ENCODE measurements at places on chromosomes 13 and 19.
A peak's percentile ranks its signal among the peaks of the same experiment; 100 is the strongest.

DNA sequence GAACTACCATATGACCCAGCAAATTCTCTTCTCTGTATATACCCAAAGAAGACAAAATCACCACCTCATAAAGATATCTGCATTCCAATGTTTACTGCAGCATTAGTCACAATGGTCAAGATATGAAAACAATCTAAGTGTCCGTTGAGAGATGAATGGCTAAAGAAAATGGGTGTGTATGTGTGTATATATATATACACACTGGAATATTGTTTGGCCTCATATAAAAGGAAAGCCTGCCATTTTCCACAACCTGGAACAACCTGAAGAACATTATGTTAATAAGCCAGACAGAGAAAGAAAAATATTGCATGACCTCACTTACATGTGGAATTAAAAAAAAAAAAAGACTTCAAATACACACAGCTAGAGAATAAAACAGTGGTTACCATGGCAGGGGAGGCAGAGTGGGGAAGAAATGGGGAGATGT is 29.5 kb upstream of the RBM26 start:
- no peak for DNase-seq
- peaks cover 9% of the 10 kb centered on the region for H3K4me1 ChIP-seq
- no peaks in the 10 kb centered on the region for H3K27me3 ChIP-seq
- H3K27ac ChIP-seq: no peak overlapping the region
- no peaks in the 10 kb centered on the region for H3K36me3 ChIP-seq

DNA sequence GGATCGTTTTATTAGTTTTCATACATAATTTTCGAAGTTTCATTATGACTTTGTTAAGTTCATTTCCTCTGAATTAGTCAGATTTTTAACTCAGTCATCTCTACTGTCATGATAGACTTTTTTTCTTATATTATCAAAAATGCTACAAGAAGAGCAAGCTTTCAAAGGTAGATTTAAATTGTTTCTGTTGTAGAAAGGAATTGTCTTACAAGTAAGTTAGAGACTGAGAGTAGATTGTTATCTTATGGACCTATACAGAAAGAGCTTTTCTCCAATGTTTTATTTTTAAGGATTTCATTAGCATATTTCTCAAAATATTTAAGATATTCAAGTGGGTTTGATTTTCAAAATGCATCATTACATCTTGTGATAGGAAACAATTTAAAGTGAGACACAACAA is 2.7 kb downstream of the MAB21L1 start:
- peaks cover 4% of the 10 kb centered on the region for H3K36me3 ChIP-seq
- peaks cover 35% of the 10 kb centered on the region for H3K4me1 ChIP-seq
- H3K27me3 ChIP-seq: peaks cover 78% of the 10 kb centered on the region

GRCh38 chr19:9792206-9793070 is 23.9 kb upstream of the ZNF846 start:
- H3K27me3 ChIP-seq: no peaks in the 10 kb centered on the region
- peak; percentile 96 for DNase-seq
- no peaks in the 10 kb centered on the region for H3K36me3 ChIP-seq
- peaks cover 19% of the 10 kb centered on the region for H3K4me1 ChIP-seq
- peak overlapping the region; percentile 88 for H3K27ac ChIP-seq
- peak overlapping the region; percentile 76 for H3K4me3 ChIP-seq

DNA sequence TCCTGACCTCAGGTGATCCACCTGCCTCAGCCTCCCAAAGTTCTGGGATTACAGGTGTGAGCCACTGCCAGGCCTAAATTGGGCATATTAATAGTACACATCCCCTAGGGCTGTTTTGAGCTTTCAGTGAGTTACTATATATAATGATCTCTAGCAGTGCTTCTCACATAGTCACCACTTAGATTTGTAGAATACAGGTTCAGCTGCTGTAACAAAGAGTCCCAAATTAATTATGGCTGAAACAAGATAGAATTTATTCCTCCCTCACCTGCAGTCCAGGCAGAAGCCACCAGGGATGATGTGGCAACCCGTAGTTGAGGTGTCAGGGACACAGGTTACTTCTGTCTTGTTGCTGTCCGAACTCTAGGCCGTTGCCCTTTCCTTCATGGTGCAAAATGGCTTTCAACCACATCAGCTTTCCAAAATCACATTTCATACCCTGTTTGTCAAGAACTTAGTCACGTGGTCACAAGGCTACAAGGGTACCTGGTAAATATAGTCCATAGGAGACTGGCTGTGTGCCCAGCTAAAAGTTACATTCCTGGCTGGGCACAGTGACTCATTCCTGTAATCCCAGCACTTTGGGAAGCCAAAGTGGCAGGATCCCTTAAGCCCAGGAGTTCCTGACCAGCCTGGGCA is 2.9 kb downstream of the PROSER3 start:
- peaks cover 33% of the 10 kb centered on the region for H3K36me3 ChIP-seq
- no peak for DNase-seq
- H3K27me3 ChIP-seq: peaks cover 4% of the 10 kb centered on the region

DNA sequence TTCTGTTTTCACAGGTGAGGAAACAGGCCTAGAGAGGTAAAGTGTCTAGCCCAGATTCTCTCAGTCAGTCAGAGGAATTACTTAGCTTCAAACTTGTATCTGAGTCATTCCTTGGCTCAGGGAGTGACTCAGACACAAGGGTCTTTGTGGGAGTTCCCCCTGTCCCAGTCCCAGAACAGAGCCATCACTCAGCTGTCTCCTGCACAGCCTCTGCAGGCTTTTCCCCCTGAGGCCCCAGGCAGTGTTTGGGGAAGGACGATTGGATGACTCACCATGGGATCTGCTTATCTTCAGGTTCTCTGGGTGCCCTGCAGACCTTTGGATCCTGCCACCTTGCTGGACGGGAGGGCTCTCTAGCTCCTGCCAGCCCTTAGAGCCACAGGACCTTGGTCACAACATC is 13.2 kb downstream of the ZNF793 start:
- DNase-seq: peak; percentile 10

DNA sequence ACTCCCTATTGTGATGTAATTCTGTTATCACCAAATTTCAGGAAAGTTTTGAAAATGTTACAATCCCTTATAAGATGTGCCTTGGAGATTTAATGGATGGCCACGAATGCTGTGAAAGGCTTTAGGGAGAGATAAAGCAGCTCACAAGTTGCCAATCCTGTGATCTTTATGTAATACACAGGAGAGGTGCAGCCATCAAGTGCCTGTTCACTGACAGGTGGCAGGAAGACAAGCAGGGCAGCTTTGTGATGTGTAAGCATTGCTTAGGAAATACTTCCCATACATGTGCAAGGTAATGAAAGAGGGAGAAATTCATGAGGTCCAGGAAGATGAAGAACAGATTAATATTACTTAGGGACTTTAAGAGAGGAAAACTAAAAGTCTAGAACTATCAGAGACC is 628.8 kb downstream of the SLITRK6 start:
- H3K4me1 ChIP-seq: no peaks in the 10 kb centered on the region
- no peak for DNase-seq
- H3K27ac ChIP-seq: no peak overlapping the region

DNA sequence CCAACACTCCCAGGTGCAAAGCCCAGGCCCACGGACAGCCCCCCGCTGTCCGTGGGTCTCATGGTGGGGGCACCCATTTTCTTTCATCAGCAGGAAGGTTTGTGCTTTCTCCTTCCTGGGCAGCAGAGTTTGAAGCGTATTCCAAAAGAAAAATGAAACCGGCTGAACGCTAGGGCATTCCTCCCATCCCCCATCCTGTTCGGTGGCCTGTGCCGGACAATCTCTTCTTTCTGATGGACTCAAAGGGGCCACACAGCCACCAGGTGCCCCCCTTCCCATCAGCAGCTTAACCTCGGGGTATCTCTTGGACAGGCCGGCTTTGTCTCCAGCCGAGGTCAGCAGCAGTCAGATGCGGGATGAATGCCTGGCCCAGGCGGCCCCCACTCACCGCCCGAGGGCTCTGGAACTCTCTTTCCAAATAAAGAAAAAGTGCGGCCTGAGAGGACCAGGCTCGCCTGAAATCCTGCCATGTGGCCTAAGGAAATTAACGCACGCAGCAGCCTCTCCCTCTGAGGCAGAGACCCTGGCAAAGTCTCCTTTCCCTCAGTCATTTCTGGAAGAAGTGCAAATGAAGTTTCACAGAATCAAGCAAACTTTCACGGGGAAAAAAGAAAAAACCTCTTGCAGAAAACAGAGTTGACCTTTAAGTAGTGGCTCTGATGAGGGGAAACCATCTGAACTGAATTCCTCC is 67.8 kb downstream of the RASA3 start:
- no peaks in the 10 kb centered on the region for H3K27me3 ChIP-seq
- H3K36me3 ChIP-seq: peaks cover 19% of the 10 kb centered on the region
- peaks cover 74% of the 10 kb centered on the region for H3K4me1 ChIP-seq
- peak overlapping the region; percentile 95 for H3K27ac ChIP-seq

- no peaks in the 10 kb centered on the region for H3K27me3 ChIP-seq
- no peak for DNase-seq
- no peak overlapping the region for H3K4me3 ChIP-seq
- no peak overlapping the region for H3K27ac ChIP-seq
- H3K36me3 ChIP-seq: no peaks in the 10 kb centered on the region
These were observed 136.0 kb downstream of the UQCRFS1 start for GRCh38 chr19:29076963-29077362.

DNA sequence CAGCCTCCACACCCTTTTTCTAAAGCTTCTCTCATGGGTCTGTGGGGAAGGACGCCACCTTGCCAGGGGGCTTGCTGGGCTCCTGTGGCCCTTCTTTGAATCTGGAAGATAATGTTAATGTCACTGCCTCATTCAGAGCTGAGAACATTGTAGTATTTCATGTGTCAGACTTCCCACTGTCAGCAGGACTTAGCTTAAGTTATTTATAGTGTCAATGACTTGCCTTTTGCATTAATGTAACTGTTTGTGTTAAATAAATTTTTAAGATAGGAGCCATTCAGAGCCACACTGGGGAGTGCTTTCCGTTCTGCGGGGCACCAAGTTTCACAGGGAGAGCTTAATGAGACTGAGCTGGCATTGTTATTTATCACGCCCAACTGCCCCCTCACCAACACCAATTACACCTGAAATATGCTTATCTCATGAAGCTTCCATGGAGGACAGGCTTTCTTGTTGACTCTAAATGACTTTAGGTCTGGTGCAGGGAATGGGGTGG is 226.9 kb upstream of the UBL3 start:
- H3K4me3 ChIP-seq: no peak overlapping the region
- no peaks in the 10 kb centered on the region for H3K36me3 ChIP-seq
- no peak for DNase-seq
- H3K27ac ChIP-seq: no peak overlapping the region

DNA sequence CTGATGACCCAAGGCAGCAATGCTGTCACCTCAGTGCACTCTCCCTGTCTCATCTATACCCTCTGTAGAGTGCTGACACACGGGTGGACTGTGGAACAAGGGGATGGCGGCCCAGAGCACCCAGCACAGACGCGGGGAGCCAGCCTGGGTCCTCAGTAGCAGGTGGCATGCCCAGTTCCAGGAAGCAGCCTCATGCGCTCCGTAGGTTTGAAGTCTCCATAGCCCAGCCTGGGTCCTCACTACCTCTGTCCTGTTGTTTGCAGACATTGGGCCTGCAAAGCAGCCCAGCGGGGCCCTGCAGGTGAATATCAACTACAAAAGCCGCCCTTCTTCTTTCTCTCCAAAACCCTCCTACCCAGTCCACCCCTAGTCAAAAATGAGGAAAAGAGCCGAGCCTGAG is 5.0 kb upstream of the SLC7A9 start:
- H3K4me1 ChIP-seq: peaks cover 3% of the 10 kb centered on the region
- H3K27me3 ChIP-seq: no peaks in the 10 kb centered on the region
- no peak for DNase-seq
- peaks cover 7% of the 10 kb centered on the region for H3K36me3 ChIP-seq
- H3K4me3 ChIP-seq: no peak overlapping the region

GRCh38 chr13:27406178-27406939 is 18.1 kb upstream of the GTF3A start:
- peaks cover 3% of the 10 kb centered on the region for H3K27me3 ChIP-seq
- peaks cover 6% of the 10 kb centered on the region for H3K4me1 ChIP-seq
- no peak overlapping the region for H3K4me3 ChIP-seq
- H3K27ac ChIP-seq: no peak overlapping the region
- peak; percentile 40 for DNase-seq

DNA sequence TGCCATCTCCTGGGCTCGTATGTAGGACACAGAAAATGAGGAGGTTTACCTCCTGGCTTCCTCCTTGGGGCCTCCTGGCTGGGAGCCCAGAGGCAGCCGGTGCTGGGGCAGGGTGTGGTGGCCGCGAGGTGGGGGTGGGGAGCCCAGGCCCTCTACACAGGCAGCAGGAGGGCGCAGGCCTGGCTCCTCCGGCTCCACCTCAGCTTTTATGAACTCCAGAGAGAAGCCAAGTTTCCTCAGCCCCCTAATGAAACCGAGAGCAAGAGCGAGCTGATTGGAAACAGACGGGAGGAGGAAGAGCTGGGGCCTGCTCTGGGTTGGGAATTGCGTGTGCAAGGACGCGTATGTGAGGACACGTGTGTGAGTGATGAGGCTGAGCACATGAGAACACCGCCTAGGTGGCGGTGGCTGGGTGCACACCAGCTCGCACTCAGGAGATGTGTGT is 23.1 kb downstream of the LYL1 start:
- H3K27me3 ChIP-seq: no peaks in the 10 kb centered on the region
- H3K36me3 ChIP-seq: no peaks in the 10 kb centered on the region
- H3K4me1 ChIP-seq: no peaks in the 10 kb centered on the region
- no peak overlapping the region for H3K27ac ChIP-seq

DNA sequence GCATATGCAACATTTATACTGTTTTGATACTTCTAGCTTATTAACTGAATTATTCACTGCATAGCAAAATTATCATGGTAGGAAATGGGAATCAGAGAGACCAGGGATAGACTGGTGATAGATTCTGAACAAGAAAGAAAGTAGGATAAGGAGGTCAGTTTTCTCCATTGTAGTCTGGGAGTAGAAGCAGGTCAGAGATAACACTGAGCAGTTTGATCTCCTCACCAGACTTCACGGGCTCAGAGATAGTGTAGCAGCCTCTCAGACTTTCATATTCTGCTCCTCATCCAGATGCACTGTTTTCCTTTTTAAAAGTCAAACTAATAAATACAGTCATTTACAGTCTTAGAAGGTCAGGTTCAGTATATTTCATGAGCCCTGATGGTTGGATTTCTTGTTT is 56.0 kb upstream of the MYO16 start:
- H3K36me3 ChIP-seq: no peaks in the 10 kb centered on the region
- DNase-seq: no peak
- no peak overlapping the region for H3K4me3 ChIP-seq
- H3K4me1 ChIP-seq: no peaks in the 10 kb centered on the region
- no peak overlapping the region for H3K27ac ChIP-seq

GRCh38 chr19:51822946-51823345 is 28.0 kb downstream of the FPR3 start:
- no peak overlapping the region for H3K4me3 ChIP-seq
- no peak overlapping the region for H3K27ac ChIP-seq
- no peak for DNase-seq
- H3K36me3 ChIP-seq: no peaks in the 10 kb centered on the region
- H3K4me1 ChIP-seq: no peaks in the 10 kb centered on the region
- H3K27me3 ChIP-seq: no peaks in the 10 kb centered on the region

- no peak overlapping the region for H3K27ac ChIP-seq
- H3K27me3 ChIP-seq: peaks cover 21% of the 10 kb centered on the region
- H3K36me3 ChIP-seq: no peaks in the 10 kb centered on the region
- no peak overlapping the region for H3K4me3 ChIP-seq
- no peak for DNase-seq
These were observed 99.2 kb upstream of the WASF3 start for GRCh38 chr13:26458196-26458749.

All from activated CD4-positive, alpha-beta T cell treated with anti-CD3 and anti-CD28 coated beads for 36 hours (primary cell).